ENCODE measurements at places on chromosomes 7 and 10.

DNA sequence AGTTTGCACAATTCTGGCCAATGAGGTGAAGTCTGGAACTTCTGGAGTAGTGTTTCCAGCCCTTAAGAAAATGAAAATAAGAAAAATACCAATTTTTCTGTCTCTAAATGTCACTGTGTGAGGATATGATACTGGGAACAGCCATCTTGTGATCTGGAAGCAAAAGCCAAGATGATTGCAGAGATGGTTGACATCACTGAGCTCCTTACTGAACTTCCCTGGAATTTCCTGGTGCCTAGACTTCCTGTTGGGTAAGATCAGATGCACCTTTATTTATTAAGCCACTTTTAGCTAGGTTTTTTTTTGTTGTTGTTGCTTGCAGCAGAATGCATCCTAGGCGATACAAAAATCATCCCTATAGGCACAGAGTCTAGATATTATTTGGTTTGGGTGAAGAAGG lies 27.3 kb upstream of the INHBA start:
- no peak for DNase-seq

- no peak for DNase-seq
Observed at GRCh38 chr7:76149847-76150691, 51.6 kb upstream of the SRRM3 start.

- DNase-seq: no peak
Observed at GRCh38 chr7:112081778-112082177, 124.4 kb downstream of the DOCK4 start.

GRCh38 chr7:84247591-84247990 lies 53.0 kb upstream of the SEMA3A start:
- no peak for DNase-seq

DNA sequence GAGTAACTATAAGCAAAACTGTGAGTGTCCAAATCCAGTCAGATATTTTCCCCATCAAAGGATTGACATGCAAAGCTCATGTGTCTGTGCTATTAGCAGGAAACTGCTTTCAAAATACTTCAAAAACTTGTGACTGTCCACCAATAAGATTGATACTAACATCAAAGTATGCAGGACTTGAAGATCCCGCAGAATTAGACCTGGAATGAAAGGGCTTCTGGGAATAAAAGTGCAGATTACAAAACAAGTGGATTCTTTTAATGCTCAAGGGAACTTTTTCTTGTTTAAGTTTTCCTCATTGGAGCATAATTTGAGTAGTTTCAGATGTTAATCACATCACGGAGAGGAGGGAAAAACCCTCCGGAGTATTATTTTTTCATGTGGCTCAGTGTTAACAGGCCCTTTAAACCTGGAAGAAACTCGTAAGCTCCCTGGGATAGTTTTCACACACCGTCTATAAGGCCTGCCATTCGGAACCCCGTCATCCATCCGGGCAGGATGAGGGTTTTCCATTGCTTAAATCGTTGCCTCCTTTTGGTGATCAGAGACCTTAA lies 33.9 kb upstream of the MKX start:
- no peak for DNase-seq

- no peak for DNase-seq
Observed at GRCh38 chr10:47054974-47055373, 143.7 kb downstream of the PTPN20 start.

- DNase-seq: no peak
Observed at GRCh38 chr7:149870701-149871483, 2.9 kb upstream of the ATP6V0E2 start.

DNA sequence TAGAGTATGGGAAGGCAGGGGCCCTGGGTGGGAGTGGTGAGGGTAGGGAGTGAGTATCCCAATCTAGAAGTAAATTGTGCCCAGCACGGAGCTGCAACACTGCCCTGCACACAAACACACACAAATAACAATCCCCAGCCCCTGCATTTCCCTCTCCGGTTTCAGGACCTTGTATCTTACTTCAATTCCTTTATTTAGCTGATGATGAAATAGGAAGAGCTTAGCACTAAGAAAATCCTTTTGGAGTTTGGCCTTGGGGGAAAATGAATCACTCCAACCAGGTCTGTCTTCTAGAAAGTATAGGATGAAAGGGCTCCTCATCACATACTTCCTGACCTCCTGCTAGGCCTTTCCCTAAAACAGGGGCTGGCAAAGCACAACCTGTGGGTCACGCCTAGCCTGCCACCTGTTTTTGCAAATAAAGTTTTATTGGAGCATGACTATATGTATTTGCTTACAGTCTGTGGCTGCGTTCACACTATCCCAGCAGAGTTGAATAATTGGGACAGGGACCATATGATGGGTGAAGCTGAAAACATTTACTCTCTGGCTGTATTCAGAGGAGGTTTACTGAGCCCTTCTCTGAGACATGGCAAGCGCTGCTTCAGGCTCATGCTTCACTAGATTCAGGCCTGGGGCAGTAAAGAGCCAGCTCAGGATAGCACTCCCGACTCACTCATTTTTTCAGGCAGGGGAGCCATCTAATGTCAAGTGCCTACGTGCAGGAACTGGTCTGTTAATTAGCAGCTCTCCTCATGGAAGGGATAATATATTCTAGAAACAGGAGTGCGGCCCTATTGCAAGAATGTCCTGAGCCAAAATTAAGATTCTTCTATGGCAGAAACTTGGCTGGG lies 111.0 kb downstream of the EGFR start:
- DNase-seq: no peak

DNA sequence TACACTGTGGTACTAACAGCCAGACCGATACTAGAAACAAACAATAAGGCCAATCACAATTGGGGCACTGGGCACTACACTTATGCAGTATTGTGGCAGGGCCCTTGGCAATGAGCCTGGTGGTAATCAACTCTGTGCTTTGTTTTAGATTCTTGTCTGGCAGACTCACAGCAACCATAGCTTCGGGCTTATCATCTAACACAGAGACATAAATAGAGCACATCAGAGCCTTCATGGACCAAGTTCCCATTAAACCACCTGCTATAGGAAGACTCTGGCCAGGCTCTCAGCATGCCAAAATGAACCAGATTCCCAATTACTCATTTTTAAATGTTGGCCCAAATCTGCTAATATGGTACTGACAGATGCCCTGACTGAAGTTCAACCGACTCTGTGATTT lies 218.6 kb downstream of the DGKI start:
- no peak for DNase-seq

DNA sequence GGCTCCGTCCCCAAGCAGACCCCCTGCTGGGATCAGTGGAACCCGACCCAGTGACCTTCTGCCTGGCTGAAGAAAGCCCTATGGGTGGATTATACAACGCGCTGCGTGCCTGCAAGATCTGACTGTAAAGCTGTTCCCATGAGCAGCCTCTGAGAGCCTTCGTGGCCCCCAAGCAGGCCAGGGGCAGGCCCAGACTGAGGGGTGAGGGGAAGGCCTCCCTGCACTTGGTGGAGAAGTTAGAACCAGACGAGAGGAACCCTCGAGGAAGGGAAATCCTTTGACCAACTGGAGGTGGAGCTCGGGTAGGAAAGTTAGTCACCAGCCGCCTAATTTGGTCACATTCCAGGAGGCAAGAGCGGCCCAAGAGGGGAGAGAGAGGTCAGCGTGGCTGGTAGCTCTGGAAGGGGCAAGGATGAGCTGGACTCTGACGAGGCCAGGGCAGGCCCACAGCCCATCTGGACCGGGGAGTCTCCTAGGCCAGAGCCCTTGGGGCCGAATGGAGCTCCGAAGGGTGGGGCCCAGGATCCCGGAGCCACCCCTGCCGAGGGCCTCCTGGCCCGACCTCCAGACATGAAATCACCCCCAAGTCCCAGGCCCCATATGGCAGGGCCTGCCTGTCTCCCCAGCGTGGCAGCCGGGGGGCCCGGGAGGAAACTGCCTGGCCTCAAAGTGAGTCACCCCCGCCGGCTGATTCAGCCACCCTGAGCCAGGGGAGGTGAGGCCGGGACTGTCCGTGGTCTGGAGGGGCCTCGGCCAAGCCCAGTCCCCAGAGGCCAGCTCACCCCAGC lies 23.3 kb upstream of the PDGFA start:
- no peak for DNase-seq

DNA sequence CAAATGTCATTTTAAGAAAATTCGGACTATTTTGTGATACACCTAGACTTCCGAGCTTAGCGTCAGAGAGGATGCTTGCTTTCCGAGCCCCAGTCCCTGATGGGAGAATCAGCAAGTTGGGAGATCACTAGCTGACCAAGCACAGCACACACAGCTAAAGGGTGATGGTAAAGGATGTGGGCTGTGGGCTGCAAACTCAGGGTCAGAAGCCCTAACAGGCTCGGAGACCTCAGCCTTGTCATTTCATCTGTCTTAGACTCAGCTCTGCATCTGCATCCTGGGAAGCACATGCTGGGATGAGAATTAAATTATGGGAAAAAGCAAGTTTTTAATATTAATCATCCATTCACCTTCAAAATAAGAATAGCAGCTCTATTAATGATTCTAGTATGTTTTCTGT lies 3.3 kb downstream of the CUBN start:
- no peak for DNase-seq

DNA sequence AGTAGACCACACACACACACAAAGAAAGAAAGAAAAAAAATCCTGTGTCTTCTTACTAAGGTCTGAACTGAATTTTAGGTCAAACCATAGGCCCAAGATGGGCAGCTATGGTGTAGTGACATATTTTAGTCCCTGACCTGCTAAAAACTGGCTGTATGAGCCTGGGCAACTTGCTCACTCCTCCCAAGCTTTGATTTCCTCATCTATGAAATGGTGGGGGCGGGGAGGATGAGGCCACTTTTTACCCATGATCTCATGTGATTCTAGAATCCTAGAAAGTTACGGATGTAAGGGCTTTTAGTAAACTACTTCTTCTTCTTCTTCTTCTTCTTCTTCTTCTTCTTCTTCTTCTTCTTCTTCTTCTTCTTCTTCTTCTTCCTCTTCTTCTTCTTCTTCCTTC lies 6.1 kb upstream of the CCL24 start:
- no peak for DNase-seq

Measured in activated T-helper 1 cell treated with Interleukin-2 at 50 U/mL for 16 hours (primary cell).